ENCODE measurements at places on chromosomes 2 and 18. TPM values are rescaled to one million over a fixed set of nuclear protein-coding genes. Genes with fewer than 3 reads are reported as not detected.

The ZNF521 gene
- total RNA-seq = 26.4 TPM

- DNase-seq = no peak
Measured at GRCh38 chr2:158043181-158043948, 58.3 kb upstream of the UPP2 start.

GRCh38 chr2:203692031-203692710 is 14.3 kb upstream of the CD28 start:
- no peak for DNase-seq

DNA sequence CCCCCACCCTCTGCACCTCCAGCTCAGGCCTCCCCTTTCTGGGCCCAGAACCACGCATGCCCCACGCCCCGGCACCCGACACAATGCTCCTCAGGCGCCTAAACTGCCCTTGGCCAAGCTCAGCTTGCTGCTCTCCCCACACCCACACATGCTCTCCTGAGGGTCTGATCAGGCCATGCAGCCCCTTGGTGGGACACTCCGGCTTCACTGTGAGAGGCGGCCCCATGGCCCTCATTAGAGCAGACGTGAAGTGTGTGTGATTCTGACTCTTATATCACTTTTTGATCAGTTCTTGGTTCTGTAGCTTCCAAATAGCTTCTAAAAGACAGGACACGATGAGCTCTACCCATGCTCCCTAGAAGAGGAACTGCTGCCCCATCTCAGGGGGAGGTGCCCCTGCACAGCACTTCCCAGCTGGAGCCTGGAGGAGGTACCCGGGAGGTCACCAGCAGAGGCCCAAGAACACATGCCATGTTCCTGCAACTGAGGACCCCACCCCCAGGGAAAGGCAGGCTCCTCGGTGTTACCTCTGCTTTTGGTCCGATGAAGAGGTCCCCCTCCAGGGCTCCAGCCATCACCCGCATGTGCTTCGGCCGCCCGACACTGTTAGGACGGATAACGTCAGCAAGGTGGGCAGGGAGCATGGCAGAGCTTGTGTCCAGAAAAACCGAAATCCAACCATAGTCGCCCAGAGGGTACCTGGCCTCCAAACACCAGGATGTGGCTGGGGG is 3.6 kb downstream of the ACTR1B start:
- no peak for DNase-seq

Measured in aorta (tissue), 5 donors.